A172 (cell line): ENCODE measurements at places on chromosomes 3 and 15. TPM values are rescaled to one million over a fixed set of nuclear protein-coding genes. Genes with fewer than 3 reads are reported as not detected.

SERPINI2 gene
- total RNA-seq: not detected in 2 replicates

PDIA5 gene
- 15.0 and 16.5 TPM in 2 replicates for total RNA-seq

GRCh38 chr15:78951841-78952238 is 7.0 kb upstream of the CTSH start:
- peak; percentile 62 for DNase-seq

- DNase-seq: no peak
Measured at GRCh38 chr3:103166890-103167289, 732.1 kb downstream of the ZPLD1 start.

GRCh38 chr3:87127281-87127680 is 99.8 kb upstream of the CHMP2B start:
- DNase-seq: no peak

- no peak for DNase-seq
Measured at GRCh38 chr3:100401674-100402041, 319 bp downstream of the LNP1 start.

DNA sequence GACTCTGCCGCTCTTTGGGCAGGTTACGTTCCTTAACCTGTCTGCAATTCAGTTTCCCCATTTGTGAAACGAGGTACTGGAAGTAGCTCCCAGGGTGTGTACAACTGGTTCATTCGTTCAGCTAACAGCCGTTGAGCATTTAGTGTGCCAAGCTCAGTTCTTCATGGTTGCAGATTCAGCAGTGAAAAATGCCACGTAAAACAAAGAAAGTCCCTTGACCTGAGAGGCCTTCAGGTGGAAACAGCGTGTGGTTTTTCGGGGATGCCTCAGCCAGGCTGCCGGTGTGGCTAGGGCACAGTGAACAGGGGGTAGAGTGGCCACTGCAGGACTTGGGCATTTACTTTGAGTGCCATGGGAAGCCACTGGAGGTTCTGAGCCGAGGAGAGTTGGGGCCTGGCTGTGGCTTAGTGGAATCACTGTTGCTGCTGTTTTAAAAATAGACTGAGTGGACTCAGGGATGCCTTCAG is 4.7 kb downstream of the SYNM start:
- DNase-seq: no peak

DNA sequence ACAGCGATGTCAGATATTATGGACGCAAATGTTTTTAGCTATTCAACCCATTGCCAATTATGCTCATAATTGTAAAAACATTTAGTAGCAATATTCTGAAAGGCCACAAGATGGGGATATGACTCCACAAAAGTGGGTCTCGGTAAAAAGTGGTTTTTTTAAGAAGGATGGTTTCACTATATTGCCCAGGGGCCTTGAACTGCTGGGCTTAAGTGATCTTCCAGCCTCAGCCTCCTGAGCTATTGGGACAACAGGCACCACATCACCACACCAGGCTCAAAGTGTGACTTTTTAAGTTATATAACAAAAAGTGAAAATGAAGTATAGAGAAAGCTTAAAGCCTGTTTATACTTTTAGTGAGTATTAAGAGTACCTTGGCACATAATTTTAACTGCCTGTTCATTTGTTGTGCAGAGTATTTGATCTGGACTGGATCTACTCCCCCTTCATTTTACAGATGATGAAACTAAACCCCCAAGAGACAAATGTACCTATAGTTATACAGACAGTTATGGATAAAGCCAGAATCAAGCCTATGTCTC is 9.4 kb downstream of the NAA50 start:
- peak; percentile 42 for DNase-seq
